ENCODE measurements at places on chromosomes 1 and 21. TPM values are rescaled to one million over a fixed set of nuclear protein-coding genes. Genes with fewer than 3 reads are reported as not detected.

ITPKB gene
- total RNA-seq: 25.6 TPM

FOXD2 gene
- total RNA-seq: 0.33 TPM

HSPG2 gene
- 48.3 TPM for total RNA-seq

ARHGAP30 gene
- total RNA-seq: 5.2 TPM

EPHB2 gene
- total RNA-seq: 4.6 TPM

ST6GALNAC5 gene
- total RNA-seq: 53.4 TPM

DNA sequence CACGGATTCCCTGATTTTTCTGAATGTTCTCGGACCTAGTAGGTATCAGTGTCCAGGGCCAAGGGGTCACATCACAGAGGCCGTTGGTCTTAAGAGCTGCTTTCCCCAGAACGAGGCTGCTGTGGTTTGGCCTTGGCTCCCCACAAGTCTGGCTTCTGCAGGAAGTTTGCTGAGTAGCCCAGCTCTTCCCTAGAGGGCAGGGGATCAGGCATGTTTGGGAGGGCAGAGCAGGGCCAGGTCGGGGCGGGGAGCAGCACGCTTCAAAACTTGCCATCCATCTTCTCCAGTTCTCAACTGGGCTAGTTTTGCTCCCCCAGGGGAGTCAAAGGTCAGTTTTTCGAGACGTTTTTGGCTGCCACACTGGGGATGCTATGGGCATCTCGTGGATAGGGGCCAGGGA is 37.0 kb downstream of the MAN1C1 start:
- DNase-seq: no peak
- H3K27ac ChIP-seq: no peak overlapping the region
- H3K36me3 ChIP-seq: no peaks in the 10 kb centered on the region
- no peak overlapping the region for H3K4me3 ChIP-seq
- no peaks in the 10 kb centered on the region for H3K4me1 ChIP-seq

DNA sequence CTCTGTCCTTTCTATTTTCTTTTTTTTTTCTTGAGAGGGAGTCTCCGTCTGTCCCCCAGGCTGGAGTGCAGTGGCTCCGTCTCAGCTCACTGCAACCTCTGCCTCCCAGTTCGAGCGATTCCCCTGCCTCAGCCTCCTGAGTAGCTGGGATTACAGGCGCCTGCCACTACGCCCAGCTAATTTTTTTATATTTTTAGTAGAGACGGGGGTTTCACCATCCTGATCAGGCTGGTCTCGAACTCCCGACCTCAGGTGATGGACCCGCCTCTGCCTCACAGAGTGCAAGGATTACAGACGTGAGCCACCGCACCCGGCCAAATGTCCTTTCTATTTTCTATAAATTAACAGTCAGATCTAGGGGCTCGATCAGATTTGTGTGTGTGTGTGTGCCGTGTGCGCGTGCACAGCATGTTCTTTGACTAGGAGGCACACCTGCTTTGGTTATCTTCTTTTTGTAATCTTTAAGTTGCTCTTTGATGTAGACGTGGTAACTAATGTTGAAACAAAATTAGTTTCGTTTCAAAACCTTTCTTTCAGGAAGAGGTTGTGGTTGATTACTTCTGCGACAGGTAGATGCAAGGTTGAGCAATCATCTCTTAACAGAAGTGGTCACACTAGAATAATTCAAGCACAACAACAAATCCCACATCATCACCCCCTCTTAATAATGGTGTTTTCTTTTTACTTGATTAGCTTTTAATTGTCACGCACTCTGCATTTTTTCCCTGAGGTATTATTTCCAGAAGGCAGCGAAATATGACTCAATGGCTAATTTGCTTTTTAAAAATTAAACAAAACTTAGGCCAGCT is 779 bp upstream of the DEGS1 start:
- H3K4me1 ChIP-seq: no peaks in the 10 kb centered on the region
- DNase-seq: no peak
- peak overlapping the region; percentile 91 for H3K4me3 ChIP-seq
- peak overlapping the region; percentile 98 for H3K27ac ChIP-seq
- H3K27me3 ChIP-seq: no peaks in the 10 kb centered on the region

DNA sequence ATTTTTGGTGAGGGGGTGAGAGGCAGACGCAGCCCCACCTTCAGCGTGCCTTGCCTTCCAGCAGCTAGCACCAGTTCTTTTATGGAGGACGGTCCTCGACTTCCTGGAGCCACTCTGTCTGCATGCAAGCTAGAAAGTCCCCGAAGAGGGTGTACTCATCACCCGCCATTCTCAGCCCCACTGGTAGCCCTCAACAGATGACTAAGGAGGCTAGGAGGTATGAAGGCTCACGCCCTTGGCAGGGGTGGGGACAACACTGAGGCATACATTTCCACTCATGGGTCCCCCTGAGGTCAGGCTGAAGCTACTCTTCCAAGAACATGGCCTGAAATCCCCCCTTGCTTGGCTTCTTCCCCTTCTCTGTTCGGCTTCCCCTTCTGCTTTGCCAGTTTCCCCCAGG is 8.9 kb upstream of the PTPRF start:
- H3K4me1 ChIP-seq: no peaks in the 10 kb centered on the region
- DNase-seq: peak; percentile 27
- H3K27me3 ChIP-seq: no peaks in the 10 kb centered on the region
- H3K36me3 ChIP-seq: no peaks in the 10 kb centered on the region
- no peak overlapping the region for H3K27ac ChIP-seq

- H3K4me1 ChIP-seq: peaks cover 10% of the 10 kb centered on the region
- DNase-seq: no peak
- H3K27me3 ChIP-seq: peaks cover 91% of the 10 kb centered on the region
- peak within 1 kb of the TSS; percentile 45 for H3K27ac ChIP-seq
- H3K36me3 ChIP-seq: no peaks in the 10 kb centered on the region
- H3K4me3 ChIP-seq: peak within 1 kb of the TSS; percentile 81
Measured at GRCh38 chr1:3068564-3069431, at the start of gene PRDM16. PRDM16 (plus strand) TSS chr1:3069203; CDS start chr1:3069260, 57 bp downstream.

DNA sequence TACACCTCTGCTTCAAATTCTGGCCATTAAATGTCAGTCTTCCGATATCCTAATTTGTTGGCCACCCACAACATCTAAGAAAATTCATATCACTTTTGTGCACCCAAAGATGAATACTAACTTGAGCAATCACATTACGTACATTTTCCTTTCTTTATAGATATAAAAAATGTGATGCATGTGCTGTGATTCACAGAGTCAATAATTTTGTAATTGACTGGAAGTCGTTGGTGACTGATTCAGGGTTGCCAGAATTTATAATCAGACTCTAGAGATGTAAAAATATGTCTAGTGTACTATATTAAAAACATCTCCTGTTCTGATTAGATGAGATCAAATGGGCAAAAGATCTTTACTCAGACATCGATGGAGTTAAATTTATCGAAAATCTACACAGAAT is 150.0 kb upstream of the KCTD3 start:
- H3K27me3 ChIP-seq: no peaks in the 10 kb centered on the region
- H3K4me1 ChIP-seq: no peaks in the 10 kb centered on the region
- no peak for DNase-seq
- no peak overlapping the region for H3K27ac ChIP-seq
- H3K36me3 ChIP-seq: no peaks in the 10 kb centered on the region

DNA sequence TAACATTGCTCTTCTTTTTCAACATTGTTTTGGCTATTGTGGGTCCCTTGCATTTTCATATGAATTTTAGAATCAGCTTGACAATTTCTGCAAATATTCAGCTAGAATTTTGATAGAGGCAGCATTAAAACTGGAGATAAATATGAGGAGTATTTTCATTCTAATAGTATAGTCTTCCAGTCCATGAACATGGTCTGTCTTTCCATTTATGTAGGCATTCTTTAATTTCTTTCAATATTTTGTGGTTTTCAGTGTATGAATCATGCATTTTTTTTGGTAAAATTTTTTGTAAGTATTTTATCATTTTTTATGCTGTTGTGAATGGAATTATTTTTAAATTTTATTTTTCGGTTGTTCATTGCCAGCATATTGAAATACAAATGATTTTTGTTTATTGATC is 97.2 kb downstream of the DNAH14 start:
- no peak overlapping the region for H3K27ac ChIP-seq
- no peak for DNase-seq
- H3K4me1 ChIP-seq: no peaks in the 10 kb centered on the region

- H3K36me3 ChIP-seq: no peaks in the 10 kb centered on the region
- H3K4me3 ChIP-seq: no peak overlapping the region
- DNase-seq: no peak
Measured at GRCh38 chr1:188261849-188262248, 1433.1 kb downstream of the PLA2G4A start.

DNA sequence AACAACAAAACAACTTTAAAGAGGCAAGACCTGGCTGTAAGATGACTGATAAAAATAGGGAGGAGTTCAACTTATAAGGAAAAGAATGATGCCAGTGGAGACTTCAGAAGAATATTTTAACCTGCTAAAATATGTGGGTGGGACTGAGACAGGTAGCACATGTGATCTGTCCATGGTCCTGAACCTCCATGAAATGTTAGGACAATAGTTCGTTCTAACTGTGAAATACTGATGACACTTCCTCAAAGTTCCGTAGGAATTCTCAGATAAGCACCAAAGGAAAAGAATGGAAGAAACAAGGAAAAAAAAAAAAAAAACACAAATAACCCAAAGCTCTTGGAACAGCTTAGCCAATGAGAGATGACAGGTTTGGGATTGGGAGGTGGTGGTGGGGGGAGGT is 44.7 kb downstream of the CDC42BPA start:
- H3K36me3 ChIP-seq: no peaks in the 10 kb centered on the region
- no peak overlapping the region for H3K4me3 ChIP-seq
- H3K4me1 ChIP-seq: no peaks in the 10 kb centered on the region
- H3K27me3 ChIP-seq: no peaks in the 10 kb centered on the region
- no peak for DNase-seq

GRCh38 chr1:41777695-41778094 is 141.0 kb downstream of the HIVEP3 start:
- no peaks in the 10 kb centered on the region for H3K36me3 ChIP-seq
- H3K4me3 ChIP-seq: no peak overlapping the region
- no peak for DNase-seq
- H3K4me1 ChIP-seq: no peaks in the 10 kb centered on the region
- H3K27me3 ChIP-seq: no peaks in the 10 kb centered on the region

- no peak for DNase-seq
- H3K36me3 ChIP-seq: no peaks in the 10 kb centered on the region
- H3K4me3 ChIP-seq: no peak overlapping the region
- H3K4me1 ChIP-seq: no peaks in the 10 kb centered on the region
- peak overlapping the region; percentile 29 for H3K27ac ChIP-seq
Measured at GRCh38 chr1:47992720-47993415, 4.3 kb downstream of the TRABD2B start.

- no peak overlapping the region for H3K27ac ChIP-seq
- H3K4me3 ChIP-seq: no peak overlapping the region
- DNase-seq: no peak
- H3K36me3 ChIP-seq: no peaks in the 10 kb centered on the region
Measured at GRCh38 chr1:246221485-246222255, 285.4 kb downstream of the SMYD3 start.

GRCh38 chr1:101632548-101633272 is 364.0 kb downstream of the OLFM3 start:
- H3K4me3 ChIP-seq: no peak overlapping the region
- DNase-seq: no peak
- H3K4me1 ChIP-seq: no peaks in the 10 kb centered on the region
- H3K27me3 ChIP-seq: no peaks in the 10 kb centered on the region
- no peaks in the 10 kb centered on the region for H3K36me3 ChIP-seq
